ENCODE measurements at places on chromosomes 11 and 22.

GRCh38 chr22:41933411-41934177 lies 7.0 kb upstream of the TNFRSF13C start:
- peak; percentile 53 for DNase-seq

DNA sequence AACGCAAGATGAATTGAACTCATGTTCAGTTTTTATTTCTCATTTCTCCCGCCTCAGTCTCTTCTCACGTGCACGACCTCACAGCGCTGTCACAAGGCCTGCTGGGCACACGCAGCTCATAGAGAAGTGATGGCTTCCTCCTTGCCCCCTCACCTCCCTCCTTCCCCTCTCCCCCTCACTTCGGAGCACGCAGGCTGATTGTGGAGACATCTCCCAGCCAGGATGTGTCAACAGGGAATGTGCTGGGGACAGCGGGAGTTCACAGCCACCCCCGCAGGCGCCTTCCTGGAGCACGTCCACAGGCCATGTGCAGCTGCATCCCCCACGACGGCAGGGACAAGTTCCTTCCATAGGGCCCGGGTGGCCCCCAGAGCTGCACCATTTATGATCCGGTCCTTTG lies 29.1 kb upstream of the KRTAP5-6 start:
- DNase-seq, result no peak

DNA sequence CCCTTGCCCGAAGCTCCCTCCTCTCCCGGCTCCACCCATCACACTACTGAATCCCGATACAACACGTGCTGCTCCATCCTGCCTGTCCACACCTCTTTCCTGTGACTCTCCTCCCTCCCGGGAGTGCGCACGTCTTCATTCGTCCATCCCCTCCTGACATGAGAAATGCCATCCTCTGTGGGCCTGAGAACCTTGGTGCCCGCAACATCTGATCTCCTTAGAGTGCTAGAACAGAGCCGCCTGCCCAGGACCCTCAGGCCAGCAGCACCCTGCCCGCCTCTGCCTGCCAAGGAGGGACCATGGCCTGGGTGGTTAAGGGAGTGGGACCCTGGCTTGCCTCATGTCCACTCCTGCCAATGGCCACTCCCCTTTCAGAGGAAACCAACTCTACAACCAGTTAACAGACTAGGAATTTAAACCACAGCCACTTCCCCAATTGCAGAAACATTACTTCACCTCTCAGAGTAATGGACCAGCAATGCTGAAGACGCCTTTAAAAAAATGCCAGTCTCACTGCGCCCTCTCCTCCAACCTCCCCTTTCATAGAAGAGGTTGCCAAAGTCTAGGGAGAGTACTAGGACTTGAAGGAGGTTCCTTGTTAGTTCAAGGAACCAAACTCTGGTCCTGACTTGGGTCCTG lies 466.3 kb downstream of the OPCML start:
- DNase-seq, result no peak

DNA sequence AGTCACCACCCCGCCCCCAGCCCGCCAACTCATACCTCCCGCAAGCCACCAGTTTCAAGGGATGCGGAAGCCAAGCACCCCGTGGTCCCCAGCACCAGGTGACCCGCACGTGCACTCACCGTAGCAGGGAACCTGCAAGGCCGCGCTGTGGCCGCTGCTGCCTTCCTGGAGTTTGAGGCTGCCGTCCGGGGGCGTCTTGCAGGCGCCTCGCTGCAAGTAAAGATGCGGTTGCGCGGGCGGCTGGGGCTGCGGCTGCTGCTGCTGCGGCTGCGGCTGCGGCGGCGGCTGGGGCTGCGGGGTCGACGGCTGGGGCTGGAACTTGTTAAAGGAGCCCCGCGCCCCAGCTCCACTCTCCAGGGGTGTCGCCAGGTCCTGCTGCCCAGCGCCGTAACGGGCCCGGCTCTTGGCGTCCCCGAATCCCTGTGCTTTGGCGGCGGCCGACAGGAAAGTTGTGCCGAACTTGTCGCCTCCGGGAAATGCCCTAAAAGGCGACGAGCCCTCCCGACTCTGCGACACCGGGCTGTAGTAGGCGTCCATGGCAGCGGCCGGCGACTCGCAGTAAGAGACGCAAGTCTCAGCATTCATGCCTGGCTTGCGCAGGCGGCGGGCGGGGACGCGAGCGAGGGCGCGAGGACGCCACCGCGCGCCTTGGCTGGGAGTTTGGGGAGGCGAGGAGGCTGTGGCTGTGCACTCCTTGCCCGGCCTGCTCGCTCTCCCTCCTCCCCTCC lies at the start of gene ALX4:
Gene ALX4 (minus strand): TSS at position 662 of the 728 bp plus-strand sequence. CDS start 77 bp downstream, at position 585.
- DNase-seq, result no peak

GRCh38 chr11:113572136-113572735 lies 97.0 kb upstream of the DRD2 start:
- no peak for DNase-seq

DNA sequence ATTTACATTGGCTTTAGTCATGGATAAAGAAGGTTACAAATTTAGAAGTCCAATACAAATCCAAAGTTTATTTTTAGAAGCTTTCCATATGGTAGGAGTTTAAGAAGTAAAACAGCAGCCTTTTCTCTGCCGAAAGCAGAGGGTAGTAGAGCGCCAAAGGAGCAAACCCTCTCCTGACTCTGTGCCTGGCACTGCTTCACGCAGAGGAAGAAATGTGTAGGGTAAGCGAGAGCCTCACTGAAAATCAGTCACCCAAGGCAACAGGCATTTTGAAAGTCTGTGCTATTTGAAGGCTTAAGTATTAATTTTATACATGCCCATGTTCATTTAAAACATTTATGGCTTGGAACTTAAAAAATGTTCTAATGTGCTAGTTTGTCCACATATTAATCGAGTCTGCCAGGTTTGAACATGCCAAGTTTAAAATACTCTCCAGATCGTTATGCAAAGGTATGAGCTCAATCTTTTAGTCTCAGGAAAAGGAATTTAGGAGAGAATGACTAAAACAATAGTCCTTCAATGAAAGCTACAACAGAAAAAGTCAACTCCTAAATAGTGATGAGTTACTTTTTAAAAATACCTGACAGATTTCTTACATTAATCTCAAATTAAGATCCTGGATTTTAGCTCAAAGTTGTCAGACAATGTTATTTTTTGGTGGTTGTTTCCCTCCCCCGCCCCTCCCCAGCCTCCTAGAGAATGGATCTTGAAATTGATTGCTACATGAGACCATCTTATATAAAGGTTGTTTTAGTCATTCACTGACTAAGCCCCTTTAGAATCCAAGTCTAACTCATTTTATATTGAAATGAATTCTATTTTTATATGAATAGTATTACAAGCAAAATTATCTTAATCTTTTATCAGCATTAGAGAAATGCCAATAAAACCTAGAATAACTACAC lies 38.7 kb downstream of the MRTFA start:
- peak; percentile 5 for DNase-seq

DNA sequence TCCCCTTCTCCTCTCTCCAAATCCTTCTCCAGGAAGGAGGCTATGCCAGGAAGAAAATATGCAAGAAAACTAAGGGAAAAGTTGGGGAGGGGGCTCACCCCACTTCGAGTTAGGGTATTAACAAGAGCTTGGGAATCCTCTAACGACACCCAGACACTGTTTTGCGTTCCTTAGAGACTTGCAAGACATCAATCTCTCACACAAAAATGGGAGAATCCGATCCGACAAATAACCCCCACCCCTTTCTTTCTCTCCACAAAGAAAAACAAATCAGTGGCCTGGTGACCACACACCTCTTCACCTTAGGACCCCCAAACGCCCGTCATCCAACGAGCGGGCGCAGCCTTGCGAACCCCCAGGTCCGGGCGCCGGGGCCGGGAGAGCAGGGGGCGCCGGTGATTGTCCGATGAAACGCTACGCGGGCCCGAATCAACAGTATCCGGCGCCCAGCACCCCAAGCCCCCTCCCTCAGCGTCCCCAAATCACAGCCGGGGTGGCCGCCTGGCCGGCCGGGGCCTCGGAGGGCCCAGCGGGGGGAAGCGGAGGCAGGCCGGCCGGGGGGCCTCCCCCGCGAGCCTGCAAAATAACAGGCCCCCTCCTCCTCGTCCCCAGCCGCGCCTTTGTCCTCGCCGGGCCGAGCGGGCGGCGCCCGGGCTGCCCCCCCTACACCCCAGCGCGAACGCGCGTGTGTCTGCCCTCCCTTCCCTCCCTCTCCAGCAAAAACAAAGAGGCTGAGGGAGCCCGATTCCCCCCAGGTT lies 690 bp downstream of the CSNK1E start:
- DNase-seq, result peak; percentile 71

DNA sequence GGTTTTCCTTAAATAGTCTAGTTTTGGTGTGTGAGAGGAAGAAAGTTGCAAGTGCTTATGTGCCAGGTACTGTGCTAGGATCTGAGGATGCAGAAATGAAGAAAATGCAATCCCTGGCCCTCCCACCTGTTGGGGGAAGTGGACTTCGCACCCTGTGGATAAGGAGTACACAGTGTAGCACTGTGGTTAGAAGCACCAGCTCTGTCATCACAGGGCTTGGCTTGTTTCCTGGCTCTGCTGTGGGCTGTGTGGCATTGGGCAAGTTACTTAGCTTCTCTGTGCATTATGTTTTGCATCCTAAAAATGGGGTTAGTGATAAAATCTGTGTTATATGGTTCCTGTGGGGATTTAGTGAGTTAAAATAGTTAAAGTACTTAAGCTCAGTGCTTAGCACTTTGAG lies 68.2 kb downstream of the ENDOD1 start:
- DNase-seq, result no peak

DNA sequence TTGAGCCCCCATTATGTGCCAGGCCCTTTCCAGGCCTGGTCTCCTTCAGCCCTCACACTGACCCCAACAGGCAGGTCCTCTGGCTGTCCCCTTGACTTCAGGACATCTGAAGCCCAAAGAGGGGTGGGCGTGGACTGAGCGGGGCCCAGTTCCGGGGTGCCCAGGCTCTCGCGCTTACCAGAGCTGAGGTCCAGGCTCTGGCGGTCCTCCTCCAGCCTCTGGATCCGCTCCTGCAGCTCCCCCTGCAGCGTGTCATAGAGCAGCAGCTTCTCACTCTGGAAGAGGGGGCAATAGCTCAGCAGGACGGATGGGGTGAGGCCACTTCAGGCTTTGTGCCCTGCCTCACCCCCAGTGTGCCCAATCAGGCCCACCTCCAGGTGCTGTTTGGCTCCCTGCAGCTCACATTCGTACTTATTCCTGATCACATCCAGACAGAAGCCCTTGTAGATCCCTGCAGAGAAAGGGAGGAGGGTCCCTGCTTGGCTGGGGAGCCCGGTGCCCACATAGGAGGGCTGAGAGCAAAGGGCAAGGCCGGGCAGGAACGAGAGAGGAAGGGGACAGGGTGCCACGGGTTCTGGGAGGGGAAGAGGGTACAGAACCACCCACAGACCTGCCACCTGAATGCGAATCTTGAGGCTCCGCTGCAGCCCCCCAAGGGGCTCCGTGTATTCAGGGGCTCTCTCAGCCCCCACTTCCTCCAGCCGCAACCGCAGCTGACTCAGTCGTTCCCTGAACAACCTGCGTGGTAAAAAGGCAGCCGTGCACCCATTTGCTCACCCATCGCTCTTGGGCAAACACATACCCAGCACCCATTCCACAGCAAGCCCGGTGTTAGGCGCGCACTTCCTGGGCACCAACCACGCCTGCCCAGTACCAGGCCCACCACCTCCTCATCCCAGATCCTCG lies 4.1 kb downstream of the BRMS1 start:
- DNase-seq, result no peak

GRCh38 chr11:69862797-69863543 lies 43.8 kb upstream of the FGF3 start:
- DNase-seq, result no peak

GRCh38 chr22:40449676-40450035 lies 79.3 kb downstream of the SGSM3 start:
- DNase-seq, result no peak

GRCh38 chr22:48478124-48478523 lies 1349.5 kb downstream of the BRD1 start:
- no peak for DNase-seq

- peak; percentile 85 for DNase-seq
These were observed at the start of gene PHLDB1 for GRCh38 chr11:118607401-118608359. TSS of gene PHLDB1 (plus strand) at chr11:118607615. CDS start at chr11:118613837, 6,222 bp downstream.

DNA sequence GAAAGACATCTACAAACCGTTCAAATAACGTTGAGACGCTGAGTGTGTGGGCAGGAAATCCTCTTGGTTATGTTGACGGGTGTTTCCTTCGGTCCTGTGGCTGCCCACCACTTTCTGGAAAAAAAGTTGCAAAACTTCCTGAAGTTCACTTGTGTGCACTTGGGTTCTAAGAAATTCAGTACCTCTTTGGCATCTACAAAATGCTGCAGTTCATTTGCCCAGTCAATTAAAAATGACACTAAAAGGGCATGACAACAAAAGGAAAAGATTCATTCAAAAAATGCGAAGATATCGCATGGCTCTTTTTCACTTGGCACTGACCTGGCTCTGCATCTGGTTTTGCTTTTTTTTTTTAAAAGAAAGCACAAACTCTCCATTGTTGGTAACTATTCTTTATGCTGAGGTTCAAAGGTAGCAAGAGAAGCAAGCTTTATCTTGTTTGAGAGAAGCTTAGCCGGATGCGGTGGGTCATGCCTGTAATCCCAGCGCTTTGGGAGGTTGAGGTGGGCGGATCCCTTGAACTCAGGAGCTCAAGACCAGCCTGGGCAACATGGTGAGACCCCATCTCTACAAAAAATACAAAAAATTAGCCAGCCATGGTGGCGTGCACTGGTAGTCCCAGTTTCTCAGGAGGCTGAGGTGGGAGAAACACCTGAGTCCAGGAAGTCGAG lies 10.6 kb upstream of the XBP1 start:
- no peak for DNase-seq

- DNase-seq, result no peak
These were observed 137.8 kb upstream of the UBASH3B start for GRCh38 chr11:122517403-122518379.

DNA sequence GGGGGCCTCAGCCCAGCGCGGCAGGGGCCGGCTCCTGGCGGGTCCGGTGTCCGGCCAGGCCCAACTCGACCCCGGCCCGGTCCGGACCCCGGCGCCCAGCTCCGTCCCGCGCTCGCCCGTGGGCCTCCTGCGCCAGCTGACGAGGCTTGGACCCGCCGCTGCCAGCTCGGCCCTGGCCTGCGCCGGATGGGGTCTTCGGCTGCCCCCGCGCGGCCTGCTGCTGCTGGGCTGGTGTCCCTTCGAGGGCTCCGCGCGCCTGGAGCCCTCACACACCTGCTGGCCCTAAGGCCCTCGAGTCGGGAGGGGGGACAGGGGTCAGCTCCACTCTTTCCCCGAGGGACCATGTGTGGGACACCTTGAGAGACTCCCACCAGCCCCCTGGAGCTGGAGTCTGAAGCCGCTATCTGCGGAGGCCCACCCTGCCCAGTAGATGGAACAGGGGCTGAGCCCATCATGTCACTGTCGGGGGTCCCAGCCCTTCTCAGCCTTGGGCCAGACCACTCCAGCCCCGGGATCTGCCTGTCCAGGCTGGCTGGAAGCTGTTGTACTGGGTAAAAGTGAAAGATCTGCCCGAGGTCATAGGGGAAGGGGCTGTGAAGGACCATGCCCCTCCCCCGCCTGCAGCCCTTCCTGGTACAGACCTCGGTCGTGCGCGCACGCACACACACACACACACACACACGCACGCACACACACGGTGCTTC lies 768 bp upstream of the CDKN1C start:
- no peak for DNase-seq

- no peak for DNase-seq
These were observed 12.1 kb upstream of the EIF3D start for GRCh38 chr22:36540867-36541642.

- no peak for DNase-seq
These were observed 872 bp downstream of the TMA7B start for GRCh38 chr22:39960791-39961746.

GRCh38 chr11:88307749-88308425 lies 29.6 kb downstream of the CTSC start:
- no peak for DNase-seq

- DNase-seq, result no peak
These were observed 685.8 kb upstream of the API5 start for GRCh38 chr11:42625757-42626665.

GRCh38 chr22:18050065-18050464 lies 25.7 kb upstream of the MICAL3 start:
- no peak for DNase-seq
